ENCODE measurements at places on chromosomes 7 and 10.

GRCh38 chr7:50226669-50227068 lies 77.8 kb upstream of the IKZF1 start:
- DNase-seq: no peak

GRCh38 chr7:76064208-76064970 lies 16.5 kb downstream of the MDH2 start:
- DNase-seq: no peak

DNA sequence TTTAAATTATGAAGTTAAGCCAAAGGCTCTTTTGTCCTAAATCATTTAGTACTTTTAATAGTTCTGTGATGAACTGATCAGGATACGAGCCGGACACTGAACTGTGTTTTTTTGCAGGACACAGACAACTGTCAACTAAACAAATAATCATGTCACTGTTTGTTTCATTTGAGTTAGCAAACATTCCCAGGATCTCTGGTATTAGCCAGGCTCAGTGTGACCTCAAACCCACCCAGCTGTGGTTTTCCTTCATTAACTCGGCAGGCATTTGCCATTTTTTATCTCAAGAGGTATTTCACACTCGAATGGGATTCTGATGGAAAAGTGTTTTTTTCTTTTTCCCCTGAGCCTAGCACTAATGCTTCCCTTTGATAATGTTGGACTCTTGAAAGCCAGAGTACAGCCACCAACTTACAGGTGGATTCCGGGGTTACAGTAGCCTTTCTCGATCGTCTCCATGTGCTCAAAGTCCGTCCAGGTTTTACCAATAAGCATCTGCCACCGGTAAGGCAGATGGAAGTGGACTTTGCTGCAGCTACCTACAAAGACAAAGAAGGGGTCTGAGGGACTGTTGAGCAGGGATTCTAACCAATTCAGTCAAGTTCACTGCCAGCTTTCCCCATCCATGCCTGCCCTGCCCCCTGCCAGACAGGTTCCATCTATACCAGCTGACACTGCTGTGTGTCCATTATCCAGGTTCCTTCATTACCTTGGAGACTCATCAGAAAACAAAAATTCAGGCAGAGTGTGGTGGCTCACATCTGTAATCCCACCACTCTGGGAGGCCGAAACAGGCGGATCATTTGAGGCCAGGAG lies 33.4 kb downstream of the ZC3HAV1 start:
- no peak for DNase-seq

DNA sequence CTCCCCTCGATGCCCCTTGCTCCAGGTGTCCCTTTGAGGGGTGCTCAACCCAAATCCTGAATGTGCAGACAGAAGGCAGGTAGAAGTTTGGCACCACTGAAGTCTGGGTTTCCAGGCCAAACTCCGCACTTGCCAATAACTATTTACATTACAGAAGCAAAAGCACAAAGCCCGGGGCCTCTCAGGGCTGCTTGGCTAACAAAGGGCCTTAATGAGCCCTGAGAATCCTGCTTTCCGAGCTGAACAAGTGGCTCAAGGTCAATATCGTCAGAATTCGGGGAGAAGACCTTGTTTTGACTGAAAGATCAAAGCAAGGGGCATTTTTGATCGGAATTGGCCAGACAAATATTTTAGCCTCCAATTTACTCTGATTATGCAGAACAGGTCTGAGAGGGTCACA lies 189.9 kb downstream of the HERPUD2 start:
- DNase-seq: no peak

Data from foreskin melanocyte (primary cell).